ENCODE measurements at places on chromosomes 3 and 15. TPM values are rescaled to one million over a fixed set of nuclear protein-coding genes. Genes with fewer than 3 reads are reported as not detected.

- no peak for DNase-seq
Measured at GRCh38 chr3:60746043-60746638, 505.1 kb downstream of the FHIT start.

GRCh38 chr3:105157766-105158085 lies 209.0 kb upstream of the ALCAM start:
- DNase-seq: no peak

The KCNAB1 gene
- 6.3 TPM for total RNA-seq

The EXD1 gene
- total RNA-seq: not detected

GRCh38 chr3:28547677-28548076 lies 199.1 kb upstream of the AZI2 start:
- no peak for DNase-seq

The EPHB3 gene
- 44.4 TPM for total RNA-seq

DNA sequence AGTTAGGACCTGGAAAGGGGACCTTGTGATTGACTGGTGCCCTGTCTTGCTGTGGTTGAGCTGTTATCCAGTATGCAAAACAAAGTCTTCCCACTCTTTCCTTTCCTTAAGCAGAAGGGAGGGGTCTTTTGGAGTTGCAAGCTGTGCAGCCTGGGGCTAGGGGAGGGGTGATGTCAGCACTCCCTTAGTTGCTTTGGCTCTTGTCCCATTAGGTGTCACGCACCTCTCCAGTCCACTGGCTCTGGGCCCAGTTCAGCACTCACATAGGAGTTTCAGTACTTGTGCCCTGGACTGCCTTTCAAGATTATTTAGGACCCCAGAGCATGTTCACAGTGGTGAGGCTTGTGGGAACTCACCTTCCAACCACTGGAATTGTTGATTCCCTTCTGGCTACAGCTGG lies 238.5 kb downstream of the DOCK3 start:
- DNase-seq: no peak

GRCh38 chr3:129663045-129663446 lies 56.6 kb upstream of the PLXND1 start:
- no peak for DNase-seq

DNA sequence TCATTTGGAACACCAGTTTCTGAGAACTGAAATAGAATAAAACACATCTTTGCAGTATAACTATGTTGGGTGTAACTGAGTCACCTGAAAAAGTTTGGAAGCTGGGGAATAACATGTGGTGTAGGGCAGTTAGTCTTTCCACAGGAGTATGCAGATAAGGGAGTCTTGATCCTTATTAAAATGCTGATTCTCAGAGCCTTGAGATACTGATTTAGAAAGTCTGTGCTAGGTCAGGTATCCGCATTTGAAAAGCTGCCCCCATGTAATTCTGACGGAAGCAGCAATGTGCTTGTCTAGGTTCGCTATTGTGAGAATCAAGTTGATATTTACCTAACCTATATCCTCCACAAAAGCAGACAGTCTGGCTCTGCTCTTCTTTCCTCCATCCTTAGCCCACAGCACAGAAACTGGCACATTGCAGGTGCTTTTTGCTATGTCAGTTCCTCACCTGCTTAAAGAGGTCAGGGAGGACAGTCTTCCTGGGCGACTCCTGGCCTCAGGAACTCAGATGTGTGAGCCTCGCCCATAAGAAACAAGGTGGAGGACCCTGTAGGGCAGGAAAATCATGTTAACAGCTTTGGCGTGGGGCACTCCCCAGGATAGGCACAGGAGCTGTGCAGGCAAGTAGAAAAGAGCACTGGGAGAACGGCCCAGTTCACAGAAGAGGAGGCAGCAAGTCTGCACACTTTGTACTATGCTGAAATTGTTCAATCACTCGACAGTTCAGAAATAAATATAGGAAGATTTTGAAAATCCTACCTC lies 27.6 kb upstream of the SRPRB start:
- no peak for DNase-seq

DNA sequence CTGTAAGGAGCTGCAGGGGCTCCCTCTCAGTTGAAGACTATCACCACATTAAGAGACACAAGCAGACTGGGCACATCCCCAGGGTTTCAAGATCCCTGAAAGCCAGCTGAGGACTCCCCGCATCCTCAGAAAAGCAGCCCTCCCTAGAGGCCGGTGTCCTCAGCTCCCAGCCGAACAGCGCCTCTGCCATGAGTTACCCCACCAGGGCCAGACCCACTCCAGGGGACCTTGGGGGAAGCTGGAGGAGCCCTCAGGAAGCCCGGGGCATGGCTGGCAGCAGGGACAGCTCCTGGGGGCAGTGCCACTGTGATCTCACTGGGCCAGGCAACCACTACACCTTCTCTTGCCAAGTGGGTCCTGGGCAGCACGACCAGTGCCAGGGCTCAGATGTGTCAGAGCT lies 8.1 kb downstream of the KLF15 start:
- DNase-seq: no peak

The SLC12A8 gene
- 4.3 TPM for total RNA-seq

DNA sequence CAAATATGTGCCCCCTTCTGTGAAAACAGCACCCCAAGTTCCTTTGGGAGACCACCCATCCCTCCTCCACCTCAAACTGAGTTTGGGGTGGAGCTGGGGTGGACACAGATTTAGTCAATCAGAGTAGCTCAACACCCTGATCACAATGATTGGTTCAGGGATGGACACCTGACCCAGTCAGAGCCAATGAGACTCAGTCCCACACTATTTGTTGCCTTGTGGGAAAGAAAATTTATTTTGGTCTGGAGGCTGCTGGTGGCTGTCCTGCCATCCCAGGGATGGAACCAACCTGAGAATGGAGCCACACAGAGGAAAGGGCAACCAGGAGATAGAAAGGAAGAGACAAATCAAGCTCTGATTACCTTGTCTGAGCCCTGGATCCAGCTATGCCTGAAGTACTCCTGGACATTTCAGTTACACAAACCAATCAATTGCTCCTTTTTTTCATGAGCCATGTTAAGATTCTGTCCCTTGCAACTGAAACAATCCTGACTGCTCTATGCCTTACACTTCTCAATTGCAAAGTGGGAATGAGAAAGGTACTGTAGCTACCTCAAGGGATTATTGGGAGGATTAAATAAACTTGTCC lies 10.6 kb downstream of the DNASE1L3 start:
- no peak for DNase-seq

- no peak for DNase-seq
Measured at GRCh38 chr15:29670998-29671981, 151.0 kb downstream of the TJP1 start.

The SEMA4B gene
- total RNA-seq: 38.7 TPM

The POLQ gene
- 3.7 TPM for total RNA-seq

DNA sequence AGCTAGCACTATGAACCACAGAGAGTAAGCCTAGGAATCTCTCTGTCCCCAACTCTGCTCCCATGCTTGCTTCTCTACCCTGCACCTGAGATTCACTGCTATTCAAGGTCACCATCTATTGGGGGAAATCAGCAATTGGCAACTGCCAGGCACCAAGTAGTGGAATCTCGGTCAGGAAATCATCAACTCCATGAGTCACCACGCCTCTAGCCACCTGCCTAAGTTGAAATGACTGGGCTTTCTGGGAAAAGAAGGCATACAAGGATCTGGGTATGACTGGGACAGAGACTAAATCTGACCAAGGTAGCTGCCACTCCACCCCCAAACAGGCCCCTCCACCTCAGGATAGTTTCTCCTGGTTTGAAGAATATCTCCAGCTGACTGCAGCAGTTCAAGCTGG lies 464.1 kb upstream of the CBLB start:
- no peak for DNase-seq

- DNase-seq: no peak
Measured at GRCh38 chr3:10440684-10441083, 64.7 kb downstream of the ATP2B2 start.

GRCh38 chr3:129228891-129229585 lies 20.4 kb upstream of the COPG1 start:
- no peak for DNase-seq

- DNase-seq: no peak
Measured at GRCh38 chr15:90690585-90690984, 26.6 kb upstream of the BLM start.

DNA sequence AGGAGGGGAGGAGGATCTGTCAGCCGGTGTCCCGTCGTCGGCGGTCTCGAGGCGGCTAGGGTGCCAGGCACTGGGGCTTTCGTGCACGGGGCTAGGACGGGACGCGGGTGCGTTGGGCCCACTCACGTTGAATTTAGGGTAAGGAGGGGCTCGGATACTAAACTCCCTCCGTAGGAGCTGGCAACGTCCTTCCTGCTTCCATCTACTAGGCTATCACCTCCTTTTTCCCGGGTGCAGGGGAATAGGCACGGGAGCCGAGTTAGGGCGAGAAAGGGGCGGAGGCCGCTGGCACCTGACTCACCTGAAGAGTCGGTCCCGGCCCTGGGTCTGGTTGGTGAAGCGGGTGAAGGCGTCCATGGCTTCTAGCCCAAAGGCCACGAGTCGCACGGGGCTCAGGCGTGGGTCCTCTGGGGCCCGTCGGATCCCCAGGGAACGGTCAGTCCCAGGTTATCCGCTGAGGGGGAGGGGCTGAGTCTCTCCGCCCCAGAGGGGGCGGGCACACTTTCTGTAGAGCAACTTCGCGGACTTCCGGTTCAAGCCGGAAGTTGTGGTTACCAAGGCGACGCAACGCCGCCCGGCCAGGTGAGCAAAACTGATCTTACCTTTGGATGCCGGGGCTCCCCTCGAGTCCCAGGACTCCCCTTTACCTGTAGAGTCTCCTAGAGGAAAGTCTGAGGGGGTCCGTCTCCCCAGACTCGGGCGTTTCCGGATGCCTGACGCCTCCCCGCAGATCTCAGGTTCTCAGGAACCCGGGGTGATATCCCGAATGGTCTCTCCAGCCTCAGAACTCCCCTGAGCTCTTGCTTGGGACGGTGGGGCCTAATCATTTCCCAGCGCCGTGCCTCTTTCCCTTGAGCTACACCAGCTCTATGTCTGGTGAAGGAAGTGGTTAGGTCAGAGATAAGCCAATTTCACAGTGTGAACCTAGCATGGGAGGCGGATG lies at the start of the genes PEX11A and WDR93:
PEX11A (minus strand) TSS at position 479 of the 943 bp plus-strand sequence; CDS start at position 357, 122 bp downstream.
WDR93 (plus strand) TSS at position 536 of the 943 bp plus-strand sequence. CDS start 10,936 bp downstream, outside the sequence.
- DNase-seq: peak; percentile 20

DNA sequence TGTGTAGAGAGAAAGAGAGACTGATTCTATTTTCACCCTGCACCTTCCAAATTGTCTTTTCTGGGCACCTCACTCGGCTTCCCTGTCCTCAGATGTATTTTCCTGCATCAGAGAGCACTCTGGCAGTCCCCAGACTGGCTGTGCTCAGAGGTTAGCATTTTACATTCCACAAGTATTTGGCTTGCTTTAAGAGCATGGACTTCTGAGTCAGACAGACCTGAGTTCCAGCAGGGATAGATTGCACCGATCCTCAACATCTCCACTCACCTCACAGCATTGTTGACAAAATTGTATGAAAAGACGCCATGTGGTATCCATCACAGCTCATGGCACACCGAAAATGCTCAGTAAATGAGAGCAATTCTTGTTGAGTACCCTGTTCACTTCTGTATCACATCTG lies 45.6 kb downstream of the SST start:
- DNase-seq: no peak

- no peak for DNase-seq
Measured at GRCh38 chr15:23773093-23773492, 86.0 kb upstream of the NDN start.

Measured in skin of body (tissue), 3 donors.